ENCODE measurements at places on chromosomes 5 and 9. TPM values are rescaled to one million over a fixed set of nuclear protein-coding genes. Genes with fewer than 3 reads are reported as not detected.

DNA sequence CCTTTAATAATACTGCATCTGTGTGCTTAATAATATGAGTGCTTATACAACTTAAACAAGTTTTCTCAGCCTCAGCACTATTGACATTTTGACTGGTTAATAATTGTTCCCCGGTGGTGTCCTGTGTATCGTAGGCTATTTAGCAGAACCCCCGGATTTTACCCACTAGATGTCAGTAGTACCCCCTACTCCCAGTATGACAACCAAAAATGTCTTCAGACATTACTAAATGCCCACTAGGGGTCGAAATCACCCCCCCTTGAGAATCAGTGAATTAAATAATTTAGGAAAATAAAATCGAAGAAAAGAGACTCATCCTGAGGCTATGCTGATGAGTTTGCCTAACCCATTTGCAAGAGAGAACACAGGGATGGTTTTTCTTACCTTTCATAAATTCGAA, 166.3 kb downstream of the ATP10B start:
- H3K36me3 ChIP-seq = no peaks in the 10 kb centered on the region
- no peak overlapping the region for H3K4me3 ChIP-seq
- no peak for DNase-seq
- no peak overlapping the region for H3K27ac ChIP-seq
- no peaks in the 10 kb centered on the region for H3K27me3 ChIP-seq

DNA sequence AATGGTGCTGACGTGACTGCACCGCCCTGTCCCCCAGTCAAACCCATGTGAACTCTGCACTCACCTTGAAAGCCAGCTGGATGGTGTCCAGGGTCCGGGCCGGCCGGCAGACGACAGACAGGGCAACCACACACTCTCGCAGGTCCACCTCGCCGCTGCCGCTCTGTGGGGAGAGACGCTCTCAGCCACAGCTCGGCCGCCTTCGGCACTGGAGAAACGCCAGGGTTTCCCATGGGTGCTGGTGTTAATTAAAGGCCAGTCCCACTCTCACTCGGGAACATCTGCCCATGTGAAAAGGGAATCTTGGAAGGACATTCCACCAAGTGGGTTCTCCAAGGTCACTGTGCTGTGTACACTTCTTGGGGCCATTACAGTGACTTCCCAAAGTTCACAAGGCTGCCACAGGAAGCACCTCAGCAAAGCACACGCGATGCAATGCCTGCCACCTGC, 25.5 kb upstream of the SLC6A3 start:
- no peaks in the 10 kb centered on the region for H3K27me3 ChIP-seq
- no peak overlapping the region for H3K4me3 ChIP-seq

GRCh38 chr9:132108728-132109127, 29.1 kb upstream of the MED27 start:
- no peak for DNase-seq
- peaks cover 4% of the 10 kb centered on the region for H3K36me3 ChIP-seq
- H3K27ac ChIP-seq = no peak overlapping the region
- no peaks in the 10 kb centered on the region for H3K4me1 ChIP-seq
- peaks cover 62% of the 10 kb centered on the region for H3K27me3 ChIP-seq
- no peak overlapping the region for H3K4me3 ChIP-seq

- H3K36me3 ChIP-seq = no peaks in the 10 kb centered on the region
- no peak overlapping the region for H3K27ac ChIP-seq
- no peak overlapping the region for H3K4me3 ChIP-seq
- H3K27me3 ChIP-seq = no peaks in the 10 kb centered on the region
- DNase-seq = no peak
Observed at GRCh38 chr9:82721593-82721992, 341.3 kb downstream of the RASEF start.

The DAPK1 gene
- total RNA-seq = 87.9 TPM

The QRFP gene
- not detected for total RNA-seq

The BHMT gene
- total RNA-seq = not detected

The PCA3 gene
- not detected for total RNA-seq

- H3K27ac ChIP-seq = no peak overlapping the region
- no peak overlapping the region for H3K4me3 ChIP-seq
- H3K36me3 ChIP-seq = no peaks in the 10 kb centered on the region
- DNase-seq = no peak
- peaks cover 11% of the 10 kb centered on the region for H3K27me3 ChIP-seq
Observed at GRCh38 chr5:177980743-177981151, 15.3 kb downstream of the PROP1 start.

DNA sequence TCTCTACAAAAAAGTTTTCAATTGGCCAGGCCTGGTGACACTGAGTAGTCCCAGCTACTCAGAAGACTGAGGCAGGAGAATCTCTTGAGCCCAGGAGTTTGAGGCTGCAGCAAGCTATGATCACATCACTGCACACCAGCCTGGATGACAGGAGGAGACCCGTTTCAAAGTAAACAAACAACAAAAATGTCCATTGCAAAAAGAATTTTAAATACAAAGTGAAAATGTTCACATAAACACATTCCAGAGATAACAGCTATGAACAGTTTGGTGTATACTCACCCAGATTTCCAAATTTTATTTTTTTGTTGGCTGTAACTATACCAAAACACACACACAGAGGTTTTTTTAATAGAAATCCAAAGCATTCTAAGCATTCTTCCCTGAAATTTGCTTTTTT, 39.8 kb downstream of the ADRA1B start:
- H3K36me3 ChIP-seq = peaks cover 2% of the 10 kb centered on the region
- no peaks in the 10 kb centered on the region for H3K4me1 ChIP-seq
- no peak overlapping the region for H3K27ac ChIP-seq
- DNase-seq = no peak
- no peak overlapping the region for H3K4me3 ChIP-seq
- no peaks in the 10 kb centered on the region for H3K27me3 ChIP-seq

The GPR150 gene
- total RNA-seq = 0.33 TPM

DNA sequence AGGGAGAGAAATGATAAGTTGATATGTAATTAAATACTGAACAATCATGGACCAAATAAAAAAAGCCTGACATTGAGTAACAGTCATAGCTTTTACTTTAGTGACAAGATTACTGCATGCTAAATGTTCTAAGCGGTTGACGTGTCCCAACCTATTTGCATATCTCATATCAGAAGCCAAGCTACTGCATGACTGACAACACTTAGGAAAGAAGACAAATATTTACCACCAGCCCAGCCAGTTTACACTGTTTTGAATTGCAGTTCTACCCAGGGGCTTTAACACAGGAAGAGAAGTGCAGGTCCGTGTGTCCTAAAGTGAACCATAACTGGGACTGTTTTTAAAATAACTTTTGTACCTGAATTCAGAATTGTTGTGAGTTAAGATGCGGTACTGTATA, 219.9 kb downstream of the PRDM9 start:
- no peak overlapping the region for H3K27ac ChIP-seq
- no peaks in the 10 kb centered on the region for H3K4me1 ChIP-seq
- no peaks in the 10 kb centered on the region for H3K27me3 ChIP-seq
- H3K36me3 ChIP-seq = no peaks in the 10 kb centered on the region
- H3K4me3 ChIP-seq = no peak overlapping the region

The SPOCK1 gene
- total RNA-seq = 125 TPM

DNA sequence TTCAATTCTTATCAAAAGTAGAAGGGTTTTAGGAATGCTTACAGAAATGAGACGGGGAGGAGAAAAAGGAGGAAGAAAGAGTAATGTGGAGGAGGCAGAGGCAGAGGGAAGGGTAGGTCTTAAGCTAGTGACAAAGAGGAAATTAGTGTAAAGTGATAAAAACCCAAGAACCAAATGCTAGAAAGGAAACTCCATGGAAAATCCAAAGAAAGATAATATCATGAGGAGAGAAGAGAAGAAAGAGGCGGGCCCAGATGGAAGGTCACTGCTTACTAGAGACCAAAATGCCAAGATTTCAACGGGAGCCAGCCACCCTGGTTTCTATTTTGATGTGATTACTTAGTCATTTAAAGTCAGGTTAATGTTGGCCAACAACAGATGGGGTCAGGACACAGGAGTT, 68.6 kb upstream of the IL12B start:
- H3K4me1 ChIP-seq = no peaks in the 10 kb centered on the region
- DNase-seq = no peak
- no peak overlapping the region for H3K27ac ChIP-seq
- no peak overlapping the region for H3K4me3 ChIP-seq

- no peaks in the 10 kb centered on the region for H3K27me3 ChIP-seq
- no peak for DNase-seq
- no peak overlapping the region for H3K27ac ChIP-seq
Observed at GRCh38 chr5:76660360-76660759, 37.2 kb upstream of the F2RL2 start.

The FOXD4L6 gene
- total RNA-seq = not detected

The NR4A3 gene
- 1.2 TPM for total RNA-seq

DNA sequence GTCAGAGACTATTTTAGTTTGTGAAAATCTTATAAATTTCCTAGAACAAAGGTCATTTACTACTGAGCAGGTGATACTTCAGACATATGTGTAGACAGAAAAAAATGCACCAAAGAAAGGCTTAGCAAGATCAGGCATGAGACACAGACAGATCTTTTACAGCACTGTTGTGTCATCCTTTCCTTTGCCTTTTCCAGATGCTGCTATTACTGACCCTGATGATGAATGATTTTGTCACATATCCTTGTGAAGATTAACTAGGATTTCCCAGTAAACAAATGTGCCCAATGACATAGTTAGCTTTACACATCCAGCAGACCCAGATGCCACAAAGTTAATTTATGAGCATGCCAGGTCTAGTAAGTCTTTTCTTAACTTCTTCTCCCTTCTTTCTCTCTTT, 68.2 kb downstream of the DMRTA1 start:
- DNase-seq = no peak
- H3K4me3 ChIP-seq = no peak overlapping the region
- H3K36me3 ChIP-seq = no peaks in the 10 kb centered on the region
- H3K27ac ChIP-seq = no peak overlapping the region

DNA sequence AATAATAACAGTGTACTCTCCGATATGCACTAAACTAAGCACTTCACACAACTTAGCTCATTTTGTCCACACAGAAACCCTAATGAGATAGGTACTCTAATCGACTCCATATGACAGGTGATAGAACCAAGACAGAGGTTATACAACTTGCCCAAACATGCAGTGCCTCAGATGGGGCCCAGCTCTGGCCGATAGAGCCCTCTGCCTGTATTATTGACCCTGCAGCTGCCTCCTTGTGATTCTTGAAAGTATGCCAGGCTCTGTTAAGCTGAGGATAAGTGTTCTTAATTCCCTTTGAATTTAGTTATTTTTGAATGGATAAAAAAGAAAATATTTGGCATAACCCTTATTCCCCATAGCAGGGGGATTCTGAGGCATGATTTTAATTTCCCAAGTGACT, 78.5 kb downstream of the HMHB1 start:
- peaks cover 46% of the 10 kb centered on the region for H3K4me1 ChIP-seq
- H3K27ac ChIP-seq = no peak overlapping the region
- no peaks in the 10 kb centered on the region for H3K27me3 ChIP-seq
- DNase-seq = no peak
- H3K36me3 ChIP-seq = no peaks in the 10 kb centered on the region
- no peak overlapping the region for H3K4me3 ChIP-seq

The ZBED3 gene
- 15.8 TPM for total RNA-seq

The ATOX1 gene
- 128 TPM for total RNA-seq

DNA sequence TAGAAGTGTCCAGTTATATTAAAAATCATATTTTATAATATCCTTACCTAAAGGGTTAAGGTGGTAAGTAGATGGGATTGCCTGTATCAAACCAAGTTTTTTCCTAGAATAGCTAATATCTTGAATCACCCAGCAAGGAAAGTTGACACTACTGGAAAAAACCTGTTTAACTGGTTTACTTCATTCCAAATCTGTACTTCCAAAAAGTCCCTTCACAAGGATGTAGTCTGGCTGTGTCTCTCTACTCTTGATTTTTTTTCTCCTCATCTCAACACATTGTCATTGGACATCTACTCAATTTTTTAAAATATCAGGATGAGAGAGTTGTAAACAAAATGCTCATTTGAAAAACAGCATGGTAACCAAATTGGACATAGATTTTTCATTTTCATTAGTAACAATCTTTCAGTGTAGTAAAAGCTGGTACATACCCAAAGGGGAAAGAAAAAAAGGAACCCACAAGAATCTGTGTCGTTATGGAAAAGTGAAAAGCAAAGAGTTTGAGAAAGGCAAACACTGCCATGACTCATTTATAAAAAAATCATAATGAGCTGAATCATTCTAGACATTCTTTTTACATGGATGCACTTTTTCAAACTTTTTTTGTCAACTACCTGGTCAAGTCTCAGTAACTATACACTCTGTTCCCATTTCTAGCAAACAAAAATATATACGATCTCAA, 173.5 kb downstream of the GLIS3 start:
- no peaks in the 10 kb centered on the region for H3K27me3 ChIP-seq
- H3K4me3 ChIP-seq = peak overlapping the region; percentile 20
- H3K36me3 ChIP-seq = peaks cover 5% of the 10 kb centered on the region
- H3K4me1 ChIP-seq = peaks cover 37% of the 10 kb centered on the region
- no peak for DNase-seq
- peak overlapping the region; percentile 93 for H3K27ac ChIP-seq

GRCh38 chr5:62486672-62487071, 74.1 kb downstream of the IPO11 start:
- H3K27me3 ChIP-seq = no peaks in the 10 kb centered on the region
- H3K36me3 ChIP-seq = peaks cover 6% of the 10 kb centered on the region
- H3K27ac ChIP-seq = no peak overlapping the region

GRCh38 chr5:132001647-132002561, 9.6 kb downstream of the ACSL6 start:
- H3K4me1 ChIP-seq = peaks cover 5% of the 10 kb centered on the region
- H3K27me3 ChIP-seq = no peaks in the 10 kb centered on the region
- H3K4me3 ChIP-seq = no peak overlapping the region

The PPP3R2 gene
- not detected for total RNA-seq

The PCDHB8 gene
- total RNA-seq = 3.1 TPM

The PAEP gene
- total RNA-seq = not detected

- no peak overlapping the region for H3K4me3 ChIP-seq
- peak; percentile 28 for DNase-seq
- H3K4me1 ChIP-seq = peaks cover 56% of the 10 kb centered on the region
- H3K27ac ChIP-seq = no peak overlapping the region
- H3K36me3 ChIP-seq = no peaks in the 10 kb centered on the region
Observed at GRCh38 chr9:137691646-137692351, 73.0 kb downstream of the EHMT1 start.

The CCDC152 gene
- not detected for total RNA-seq

The ADGRD2 gene
- total RNA-seq = not detected

The RXRA gene
- 28.2 TPM for total RNA-seq

The TYRP1 gene
- 0.28 TPM for total RNA-seq

The EGFLAM gene
- 0.12 TPM for total RNA-seq

The IRX2 gene
- total RNA-seq = 9.1 TPM

DNA sequence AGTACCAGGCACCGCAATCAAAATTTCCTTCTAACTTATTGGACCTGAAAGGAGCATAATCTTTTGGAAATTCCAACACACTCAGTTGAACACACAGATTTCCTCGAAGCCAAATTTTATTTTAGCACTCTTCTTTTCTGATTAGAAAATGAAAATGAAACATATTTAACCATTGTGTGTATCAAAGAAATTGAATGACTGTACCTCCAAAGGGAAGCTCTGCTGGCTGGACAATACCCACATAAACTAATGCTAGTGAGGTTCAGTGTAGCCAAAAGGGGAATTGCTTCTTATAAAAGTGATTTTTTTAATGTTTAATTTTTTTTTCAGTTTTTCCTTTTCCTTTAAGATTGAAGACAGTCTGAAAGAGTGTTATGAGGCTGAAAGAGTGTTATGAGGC, 239.6 kb upstream of the NREP start:
- H3K4me3 ChIP-seq = no peak overlapping the region
- H3K27ac ChIP-seq = peak overlapping the region; percentile 94
- peaks cover 55% of the 10 kb centered on the region for H3K4me1 ChIP-seq
- DNase-seq = no peak
- no peaks in the 10 kb centered on the region for H3K27me3 ChIP-seq

The TRAF1 gene
- total RNA-seq = 11.3 TPM

Measured in chondrocyte (in vitro differentiated cells).